ENCODE measurements at places on chromosomes 4 and X. TPM values are rescaled to one million over a fixed set of nuclear protein-coding genes. Genes with fewer than 3 reads are reported as not detected.

GRCh38 chr4:154004507-154005170 is 215.8 kb upstream of the SFRP2 start:
- DNase-seq: peak; percentile 54

DNA sequence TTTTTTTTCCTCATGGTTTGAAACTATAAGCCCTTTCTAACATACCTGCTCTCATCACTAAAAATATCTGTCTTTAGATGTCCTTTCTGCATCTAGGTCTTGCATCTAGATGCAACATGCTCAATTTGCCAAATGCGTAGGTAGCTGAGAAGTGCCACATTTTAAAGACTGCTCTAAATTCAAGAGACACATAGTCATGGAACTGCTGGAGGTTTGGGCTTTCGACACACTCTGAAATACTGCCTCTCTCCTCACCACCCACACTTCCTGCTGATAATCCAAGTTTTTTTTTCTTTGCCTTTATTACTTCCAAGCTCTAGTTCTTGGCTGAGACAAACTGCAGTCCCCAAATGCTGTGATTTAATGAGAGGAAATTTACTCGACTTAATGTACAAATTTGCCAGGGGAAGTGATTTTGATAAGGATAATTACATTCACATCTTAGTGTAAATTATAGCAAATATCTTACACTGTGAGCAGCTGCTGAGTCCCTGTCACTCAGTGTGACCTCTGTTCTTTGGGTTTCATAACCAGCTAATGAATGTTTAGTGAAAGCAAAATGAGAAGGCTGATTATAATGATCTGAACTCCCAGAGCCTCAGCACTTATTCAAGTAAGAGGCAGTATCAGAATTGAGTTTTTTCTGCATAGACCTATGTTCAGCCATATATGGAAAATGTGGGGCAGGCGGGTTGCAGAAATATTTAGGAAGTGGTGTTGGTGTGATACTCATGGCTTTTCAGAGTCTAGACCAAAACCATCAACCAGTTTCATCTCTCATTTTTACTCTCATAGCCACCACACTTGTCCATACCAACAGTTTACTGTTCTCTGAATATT is 31.3 kb downstream of the DRD5 start:
- no peak for DNase-seq

DNA sequence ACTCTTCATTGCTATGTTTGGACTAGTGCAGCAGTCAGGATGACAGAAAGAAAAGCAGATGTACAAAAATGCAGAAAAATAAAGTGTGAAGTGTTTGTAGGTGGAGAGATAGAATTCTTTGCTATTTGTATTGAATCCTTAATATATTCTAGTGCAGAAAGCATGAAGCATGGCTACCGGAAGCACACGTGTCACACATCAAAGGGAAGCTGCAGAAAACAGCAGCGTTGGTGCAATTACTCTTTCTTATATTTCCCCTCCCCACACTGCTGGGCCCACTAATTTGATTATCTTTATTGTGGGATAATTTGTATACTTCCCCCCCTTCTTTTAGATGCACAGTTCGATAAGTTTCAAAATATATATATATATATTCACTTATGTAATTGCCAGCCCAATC is 35.9 kb upstream of the TAPT1 start:
- no peak for DNase-seq

DNA sequence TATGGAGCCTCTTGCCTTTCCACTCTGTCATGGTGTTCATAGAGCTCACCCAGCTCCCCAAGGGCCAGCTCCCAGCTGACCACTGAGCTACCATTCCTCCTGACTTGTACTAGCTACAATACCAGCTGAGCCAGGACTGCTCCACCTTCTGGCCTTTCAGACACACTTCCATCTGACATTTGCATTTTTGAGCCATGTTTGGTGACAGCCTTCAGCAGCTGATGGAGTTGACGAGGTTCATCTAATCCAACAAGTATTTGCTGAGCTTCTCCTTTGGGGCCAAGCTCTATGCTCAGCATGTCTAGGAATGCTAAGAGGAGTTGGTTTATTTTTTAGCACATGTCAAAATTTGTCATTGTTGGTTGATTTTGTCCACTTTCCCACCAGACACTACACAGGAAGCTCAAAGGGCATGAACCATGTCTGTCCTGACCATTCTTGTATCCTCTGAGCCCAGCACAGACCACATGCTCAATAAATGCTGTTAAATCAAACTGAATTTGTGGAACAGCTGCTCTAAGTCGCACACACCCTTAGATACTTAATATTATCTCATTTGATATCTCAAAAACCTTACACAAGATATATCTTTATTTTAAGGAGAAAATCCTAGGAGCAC is 142.6 kb upstream of the PPARGC1A start:
- peak; percentile 15 for DNase-seq

DNA sequence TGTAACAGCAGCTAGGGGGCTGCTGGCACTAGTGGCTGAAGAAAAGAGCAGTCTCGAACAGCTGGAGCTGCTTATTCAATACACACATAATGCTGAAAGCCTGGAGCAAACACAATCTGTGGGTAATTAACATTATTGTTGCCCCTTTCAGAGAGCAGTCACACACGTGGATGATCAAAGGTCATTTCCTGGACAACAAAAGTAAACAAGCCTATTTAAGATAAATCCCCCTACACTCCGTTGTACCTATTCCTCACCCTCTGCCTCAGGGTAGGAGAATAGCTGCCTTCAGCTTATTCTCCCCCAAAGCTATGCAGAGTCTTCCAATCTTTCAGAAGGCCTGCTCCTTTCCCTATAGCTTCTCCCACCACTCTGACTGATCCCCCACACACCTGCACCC is 803.9 kb downstream of the C4orf33 start:
- DNase-seq: no peak

DNA sequence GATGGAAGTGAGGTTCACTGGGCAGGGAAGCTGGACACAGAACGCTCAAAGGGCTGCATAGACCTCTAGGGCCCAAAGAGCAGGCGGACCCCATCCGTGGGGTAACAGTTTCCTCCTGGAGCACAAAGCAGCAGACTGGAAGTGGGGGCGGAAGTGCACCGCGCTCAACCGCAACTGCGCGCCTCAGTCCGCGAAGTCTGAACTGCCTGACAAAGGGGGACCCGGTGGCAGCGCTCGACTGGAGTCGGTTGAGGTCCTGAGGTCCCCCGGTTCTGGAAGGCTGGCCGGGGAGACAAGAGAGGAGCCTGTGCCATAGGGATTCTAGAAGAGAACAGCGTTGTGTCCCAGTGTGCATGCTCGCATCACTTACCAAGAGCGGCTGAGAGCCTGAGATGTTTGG is 58.5 kb downstream of the ALPK1 start:
- no peak for DNase-seq

DNA sequence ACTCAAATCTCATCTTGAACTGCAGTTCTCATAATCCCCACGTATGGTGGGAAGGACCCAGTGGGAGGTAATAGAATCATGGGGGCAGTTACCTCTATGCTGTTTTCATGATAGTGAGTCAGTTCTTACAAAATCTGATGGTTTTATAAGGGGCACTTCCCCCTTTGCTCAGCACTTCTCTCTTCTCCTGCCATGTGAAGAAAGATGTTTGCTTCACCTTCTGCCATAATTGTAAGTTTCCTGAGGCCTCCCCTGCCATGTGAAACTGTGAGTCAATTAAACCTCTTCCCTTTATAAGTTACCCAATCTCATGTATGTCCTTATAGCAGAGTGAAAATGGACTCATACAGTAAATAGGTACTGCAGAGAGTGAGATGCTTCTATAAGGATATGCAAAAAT is 1050.6 kb upstream of the GRIA3 start:
- no peak for DNase-seq

GRCh38 chrX:3526731-3527130 is 180.3 kb upstream of the MXRA5 start:
- DNase-seq: no peak

GRCh38 chrX:93598076-93598475 is 75.3 kb downstream of the NAP1L3 start:
- no peak for DNase-seq

GRCh38 chrX:67700602-67701001 is 156.8 kb downstream of the AR start:
- peak; percentile 29 for DNase-seq

- peak; percentile 55 for DNase-seq
Measured at GRCh38 chr4:140135529-140136088, 18.4 kb downstream of the MAML3 start.

DNA sequence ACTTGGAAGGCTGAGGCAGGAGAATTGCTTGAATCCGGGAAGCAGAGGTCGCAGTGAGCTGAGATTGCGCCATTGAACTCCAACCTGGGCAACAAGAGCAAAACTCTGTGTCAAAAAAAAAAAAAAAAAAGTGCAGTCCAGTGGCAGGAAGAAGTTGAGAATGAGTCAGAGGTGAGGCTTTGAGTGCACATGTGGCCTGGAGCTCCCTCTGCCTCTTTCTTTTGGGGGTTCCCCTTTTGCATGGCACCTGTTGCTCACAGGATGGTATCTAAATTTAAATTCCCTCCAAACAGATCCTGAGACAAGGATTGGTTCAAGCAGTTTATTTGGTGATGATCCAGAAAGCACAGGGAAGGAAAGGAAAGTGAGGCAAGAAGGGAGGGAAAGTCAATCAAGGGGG is 151.4 kb upstream of the STX18 start:
- peak; percentile 70 for DNase-seq

- DNase-seq: no peak
Measured at GRCh38 chr4:41196633-41197332, 17.6 kb downstream of the APBB2 start.

Gene RRH
- 0.17 TPM for total RNA-seq

Gene TRIM2
- total RNA-seq: 28.0 TPM

Gene XG
- not detected for total RNA-seq

Gene IGFBP7
- total RNA-seq: 65.0 TPM

Gene MAGEB17
- total RNA-seq: not detected

Gene OTC
- not detected for total RNA-seq

Gene SMARCA1
- total RNA-seq: 28.3 TPM

Gene TCEAL7
- not detected for total RNA-seq

Gene BEND4
- total RNA-seq: 1.2 TPM

Gene AWAT2
- total RNA-seq: 0.23 TPM

Gene ARMCX2
- 59.7 TPM for total RNA-seq

Gene HTN1
- total RNA-seq: not detected

Gene ADGRG4
- total RNA-seq: 0.02 TPM

Gene SERPINA7
- not detected for total RNA-seq
